HCT116 (cell line): ENCODE measurements at places on chromosomes 3 and 15. TPM values are rescaled to one million over a fixed set of nuclear protein-coding genes. Genes with fewer than 3 reads are reported as not detected.

DNA sequence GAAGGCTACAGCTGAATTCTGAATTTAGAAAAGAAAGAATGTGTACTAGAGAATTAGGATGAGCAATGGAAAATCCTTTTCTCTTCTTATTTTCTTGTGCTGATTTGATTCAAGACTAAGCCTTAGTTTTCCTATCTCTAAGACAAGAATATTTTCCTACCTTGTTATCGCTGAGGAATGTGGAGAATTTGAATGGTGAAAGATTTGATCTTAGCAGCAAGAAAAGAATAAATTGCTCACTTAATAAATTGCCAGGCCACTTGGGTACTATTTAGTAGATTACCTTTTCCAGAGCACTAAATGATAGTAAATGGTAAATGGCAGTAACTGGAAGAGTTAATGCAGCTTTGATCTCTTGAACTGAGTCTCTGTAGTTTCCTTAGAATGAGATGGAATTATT, 145.7 kb upstream of the MEIS2 start:
- DNase-seq, result no peak

GRCh38 chr3:36991147-36991546, 1.8 kb downstream of the EPM2AIP1 start:
- DNase-seq, result no peak

GRCh38 chr15:37903919-37904625, 30.4 kb upstream of the TMCO5A start:
- DNase-seq, result no peak

- DNase-seq, result no peak
Measured at GRCh38 chr3:143239031-143239430, 119.5 kb downstream of the CHST2 start.

- no peak for DNase-seq
Measured at GRCh38 chr15:80946576-80946975, 43.0 kb downstream of the MESD start.

DNA sequence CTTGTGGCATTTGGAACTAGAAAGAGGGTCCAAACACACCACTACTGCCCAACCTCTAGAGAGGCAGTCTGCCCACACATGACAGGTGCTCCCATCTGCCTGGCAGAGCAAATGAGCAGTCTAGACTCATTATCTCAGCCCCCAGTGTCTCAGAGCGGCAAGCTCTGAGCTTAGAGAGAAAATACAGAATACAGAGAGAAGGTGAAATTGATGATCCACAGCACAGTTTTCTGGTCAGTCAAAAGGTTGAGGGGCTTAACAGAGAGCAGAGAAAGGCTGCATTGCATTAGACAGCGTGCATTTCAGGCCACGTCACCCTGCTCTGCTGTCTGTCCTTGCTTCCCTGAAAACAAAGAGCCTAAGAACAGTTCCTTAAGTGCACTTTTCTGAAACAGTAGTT, 135.1 kb downstream of the KCNMB2 start:
- DNase-seq, result no peak

Gene STAC
- total RNA-seq, result not detected

Gene ATP13A4
- total RNA-seq, result 0.15 TPM

GRCh38 chr3:29805757-29806156, 524.9 kb downstream of the RBMS3 start:
- no peak for DNase-seq

- DNase-seq, result no peak
Measured at GRCh38 chr15:77486542-77487468, 66.1 kb downstream of the HMG20A start.

DNA sequence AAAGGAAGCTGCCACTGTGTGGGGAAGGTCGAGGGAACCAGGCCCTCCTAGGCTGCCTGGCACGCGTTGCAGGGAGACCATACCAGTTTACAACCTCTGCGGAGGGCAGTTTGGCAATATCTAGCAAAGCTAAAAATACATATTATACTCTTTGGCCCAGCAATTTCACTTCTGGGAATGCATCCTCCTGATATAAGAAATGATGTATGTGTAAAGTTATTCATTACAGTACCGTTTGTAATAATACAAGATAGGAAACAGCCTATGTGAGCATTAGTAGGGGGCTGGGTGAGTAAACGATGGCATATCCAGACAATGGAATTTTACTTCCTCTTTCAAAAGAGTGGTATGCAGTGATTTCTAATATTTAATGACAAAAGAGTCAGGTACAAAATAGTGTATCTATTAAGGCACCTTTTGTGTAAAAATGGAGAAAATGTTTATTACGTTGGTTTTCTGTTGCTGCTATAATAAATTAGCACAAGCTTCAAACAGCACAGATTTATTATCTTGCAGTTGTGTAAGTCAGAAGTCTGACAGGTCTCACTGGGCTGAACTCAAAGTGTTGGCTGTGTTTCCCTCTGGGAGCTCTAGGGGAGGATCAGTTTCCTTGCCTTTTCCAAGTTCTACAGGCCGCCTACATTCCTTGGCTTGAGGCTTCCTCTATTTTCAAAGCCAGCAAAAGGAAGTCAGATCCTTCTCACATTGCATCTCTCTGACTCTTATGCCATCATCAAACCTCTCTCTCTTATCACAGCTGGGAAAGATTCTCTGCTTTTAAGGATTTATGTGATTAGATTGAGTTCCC, 9.0 kb downstream of the APOD start:
- no peak for DNase-seq
